ENCODE measurements at places on chromosomes 7 and 10.

GRCh38 chr10:122767621-122768388 is 68.2 kb upstream of the C10orf120 start:
- DNase-seq = no peak

GRCh38 chr10:49662169-49662830 is 17.2 kb upstream of the C10orf53 start:
- no peak for DNase-seq

- DNase-seq = no peak
Observed at GRCh38 chr7:108327353-108327752, 128.9 kb downstream of the NRCAM start.

GRCh38 chr10:129075508-129075907 is 391.5 kb upstream of the MGMT start:
- DNase-seq = no peak

GRCh38 chr10:76255241-76255640 is 823.8 kb downstream of the LRMDA start:
- DNase-seq = no peak

DNA sequence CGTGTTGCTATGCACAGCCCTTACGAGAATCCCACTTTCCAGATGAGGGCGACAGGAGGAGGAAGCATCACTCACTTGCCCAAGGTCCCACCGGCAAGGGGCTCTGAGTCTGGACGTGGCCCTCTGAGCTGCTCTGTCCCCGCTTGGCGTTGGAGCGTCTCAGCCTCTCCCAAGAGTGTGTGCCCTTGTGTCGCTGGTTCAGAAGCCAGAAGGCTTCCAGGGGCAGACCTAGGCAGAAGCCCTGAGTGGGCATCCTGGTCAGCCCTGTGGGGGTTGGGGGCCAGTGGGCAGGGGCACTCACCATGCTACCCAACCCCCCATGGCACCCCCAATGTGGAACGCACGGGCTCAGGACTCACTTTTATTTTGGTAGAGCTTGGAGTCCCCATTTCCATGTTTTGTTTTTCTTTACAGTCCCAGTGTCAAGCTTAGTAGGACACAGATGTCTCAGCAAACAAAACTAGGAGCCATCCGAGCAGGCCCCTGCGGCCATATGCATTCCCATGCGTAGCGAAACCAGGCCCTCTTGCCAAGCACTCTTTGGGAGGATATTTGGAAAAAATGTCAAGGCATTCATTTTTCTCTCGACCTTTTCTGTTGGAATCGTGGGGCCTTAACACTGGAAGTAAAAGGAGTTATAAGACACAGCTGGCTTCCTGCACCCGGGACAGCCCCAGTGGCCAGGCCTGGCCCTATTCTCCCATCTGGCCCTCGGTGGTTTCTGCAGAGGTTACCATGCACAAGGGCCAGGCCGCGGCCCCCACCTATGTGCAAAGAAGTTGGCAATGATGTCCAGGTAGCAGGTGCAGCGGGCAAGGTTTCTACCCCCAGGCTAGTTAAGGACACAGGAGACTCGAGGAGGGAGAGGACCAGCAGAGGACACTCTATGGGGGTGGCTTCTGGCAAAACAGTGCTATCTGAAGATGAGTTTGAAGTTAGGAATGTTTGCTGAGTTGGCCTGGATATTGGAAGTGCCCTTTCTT is 97.0 kb downstream of the LHPP start:
- no peak for DNase-seq

DNA sequence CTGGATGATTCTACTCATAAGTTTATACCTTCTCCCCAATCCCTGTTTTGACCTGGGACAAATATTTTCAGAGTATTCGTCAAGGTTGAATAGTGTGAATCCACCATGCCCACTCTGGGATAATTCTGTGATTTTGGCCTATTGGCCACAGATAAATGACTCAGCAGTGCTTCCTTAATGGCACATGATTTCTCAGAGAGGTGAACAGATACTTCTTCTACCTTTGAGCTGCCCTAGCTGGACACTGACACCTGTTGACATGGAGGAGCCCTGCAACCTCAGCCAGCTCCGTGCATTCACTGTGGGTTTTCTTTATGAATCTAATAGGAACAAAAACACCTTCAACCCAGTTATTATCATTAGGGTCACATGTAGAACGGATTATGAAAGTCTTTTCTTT is 40.9 kb upstream of the HPS1 start:
- DNase-seq = no peak

- DNase-seq = no peak
Observed at GRCh38 chr10:95865814-95866466, 41.8 kb upstream of the CC2D2B start.

DNA sequence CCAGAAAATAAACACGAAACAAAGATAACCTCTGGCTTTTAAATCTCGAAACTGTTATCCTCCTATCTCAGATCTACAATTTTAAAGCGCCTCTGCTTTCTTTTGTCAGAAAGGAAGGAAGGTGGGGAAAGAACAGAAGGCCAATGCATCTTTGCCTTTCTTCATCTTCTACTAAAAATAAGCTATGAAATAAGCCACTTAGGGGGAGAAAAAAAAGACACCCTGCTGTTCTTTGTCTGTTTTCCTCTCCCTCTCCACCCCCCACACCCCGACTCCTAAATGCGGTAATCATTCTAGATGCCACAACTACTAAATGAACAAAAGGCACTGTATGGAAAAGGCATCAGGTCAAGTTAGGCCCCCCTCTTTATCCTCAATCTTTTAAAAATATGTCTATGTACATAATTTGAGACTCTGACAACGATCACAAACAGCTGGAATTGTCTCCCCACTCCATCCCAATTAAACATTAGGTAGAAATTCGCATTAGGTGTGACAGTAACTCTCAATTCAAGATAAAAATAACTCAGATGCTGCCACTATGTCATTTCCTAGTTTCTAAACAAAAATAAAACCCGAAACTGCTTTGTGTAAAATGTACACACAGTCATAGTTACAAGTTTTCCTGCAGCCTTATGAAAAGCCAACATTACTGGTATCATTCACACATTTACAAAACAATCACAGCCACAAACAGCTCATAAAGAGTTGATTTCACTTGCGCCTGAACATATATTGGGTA is 2.4 kb downstream of the UBE2H start:
- no peak for DNase-seq

GRCh38 chr10:19623321-19623720 is 192.9 kb upstream of the PLXDC2 start:
- no peak for DNase-seq

- DNase-seq = no peak
Observed at GRCh38 chr7:15489383-15489782, 72.4 kb downstream of the AGMO start.

DNA sequence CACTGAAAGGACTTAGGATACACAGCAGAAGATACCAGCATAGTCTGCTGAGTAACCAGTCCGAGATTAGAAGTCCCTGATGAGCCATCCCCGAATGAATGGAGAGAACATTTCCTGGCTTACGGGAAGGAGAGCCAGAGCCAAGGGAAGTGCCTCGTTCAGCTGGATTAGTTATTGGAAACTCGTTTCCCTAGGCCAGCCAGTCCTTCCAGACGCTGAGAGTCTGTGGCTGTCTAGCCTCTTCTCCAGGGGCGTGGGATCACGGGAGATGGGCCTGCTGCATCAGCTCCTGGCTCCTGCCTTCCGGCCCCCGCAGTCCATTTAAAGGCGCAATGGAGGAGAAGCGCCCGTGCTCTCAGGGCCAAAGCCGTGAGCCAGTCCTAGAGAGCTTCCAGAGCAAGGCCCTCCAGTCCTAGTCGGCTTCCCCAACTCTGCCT is 712.8 kb downstream of the PARD3 start:
- DNase-seq = no peak

- no peak for DNase-seq
Observed at GRCh38 chr10:33930079-33930478, 595.6 kb upstream of the NRP1 start.

- peak; percentile 18 for DNase-seq
Observed at GRCh38 chr10:74213571-74214162, 62.6 kb downstream of the ADK start.
